Umbilical cord (tissue), 2 donors: ENCODE measurements at places on chromosomes 3 and 15.

GRCh38 chr3:101896083-101896757, 46.9 kb downstream of the NFKBIZ start:
- DNase-seq = no peak

DNA sequence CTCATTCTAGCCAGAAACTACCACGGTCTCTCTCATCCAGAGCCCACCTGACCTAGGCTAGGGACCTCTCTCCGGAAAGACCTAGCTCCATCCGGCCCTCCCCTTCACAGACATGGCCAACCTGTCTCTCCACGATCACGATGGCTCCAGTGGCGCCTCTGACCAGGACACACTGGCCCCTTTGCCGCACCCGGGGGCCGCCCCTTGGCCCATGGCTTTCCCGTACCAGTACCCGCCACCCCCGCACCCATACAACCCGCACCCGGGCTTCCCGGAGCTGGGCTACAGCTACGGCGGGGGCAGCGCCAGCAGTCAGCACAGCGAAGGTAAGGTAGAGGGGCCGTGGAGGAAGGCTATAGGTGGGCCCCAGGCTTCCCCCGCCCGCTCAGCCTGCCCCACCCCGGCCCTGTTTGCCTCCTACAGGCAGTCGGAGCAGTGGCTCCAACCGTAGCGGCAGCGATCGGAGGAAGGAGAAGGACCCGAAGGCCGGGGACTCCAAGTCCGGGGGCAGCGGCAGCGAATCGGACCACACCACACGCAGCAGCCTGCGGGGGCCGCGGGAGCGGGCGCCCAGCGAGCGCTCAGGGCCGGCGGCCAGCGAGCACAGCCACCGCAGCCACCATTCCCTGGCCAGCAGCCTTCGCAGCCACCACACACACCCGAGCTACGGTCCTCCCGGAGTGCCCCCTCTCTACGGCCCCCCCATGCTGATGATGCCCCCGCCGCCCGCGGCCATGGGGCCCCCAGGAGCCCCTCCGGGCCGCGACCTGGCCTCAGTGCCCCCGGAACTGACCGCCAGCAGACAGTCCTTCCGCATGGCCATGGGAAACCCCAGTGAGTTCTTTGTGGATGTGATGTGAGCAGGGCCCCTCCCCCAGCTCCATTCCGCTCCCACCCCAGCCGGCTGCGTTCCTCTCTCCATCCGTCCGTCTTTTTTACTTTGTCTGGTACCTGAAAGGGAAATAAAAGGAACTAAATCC, 4.5 kb upstream of the AP2M1 start:
- no peak for DNase-seq

- no peak for DNase-seq
Observed at GRCh38 chr15:74519311-74519710, 21.7 kb upstream of the ARID3B start.

- DNase-seq = no peak
Observed at GRCh38 chr3:52688266-52688665, 2.4 kb downstream of the GNL3 start.
